ENCODE measurements at places on chromosomes 1 and 21.

GRCh38 chr1:116130356-116130755 is 19.2 kb downstream of the MAB21L3 start:
- DNase-seq: no peak

GRCh38 chr1:153616144-153616916 is at the start of gene S100A14:
S100A14 (minus strand) TSS chr1:153616325; CDS start chr1:153615858, 467 bp downstream.
- DNase-seq: no peak

DNA sequence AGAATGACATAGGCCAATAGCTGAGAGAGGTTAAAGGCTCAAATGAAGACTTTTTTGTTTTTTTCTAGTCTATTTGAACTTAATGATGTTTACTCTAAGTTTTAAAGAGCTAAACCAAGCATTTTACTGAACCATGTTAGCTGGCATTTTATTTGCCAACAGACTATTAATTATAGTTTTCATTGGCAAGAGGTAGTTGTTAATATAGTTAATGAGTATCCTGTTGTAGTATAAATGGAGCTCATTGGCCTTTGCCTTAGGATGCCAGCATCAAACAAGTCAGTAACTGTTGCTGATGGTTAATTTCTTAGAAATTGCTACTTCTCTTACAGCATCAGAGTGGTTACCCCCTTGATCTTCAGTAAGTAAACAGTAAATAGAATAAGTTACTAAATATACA is 339.0 kb upstream of the B3GALT2 start:
- no peak for DNase-seq

DNA sequence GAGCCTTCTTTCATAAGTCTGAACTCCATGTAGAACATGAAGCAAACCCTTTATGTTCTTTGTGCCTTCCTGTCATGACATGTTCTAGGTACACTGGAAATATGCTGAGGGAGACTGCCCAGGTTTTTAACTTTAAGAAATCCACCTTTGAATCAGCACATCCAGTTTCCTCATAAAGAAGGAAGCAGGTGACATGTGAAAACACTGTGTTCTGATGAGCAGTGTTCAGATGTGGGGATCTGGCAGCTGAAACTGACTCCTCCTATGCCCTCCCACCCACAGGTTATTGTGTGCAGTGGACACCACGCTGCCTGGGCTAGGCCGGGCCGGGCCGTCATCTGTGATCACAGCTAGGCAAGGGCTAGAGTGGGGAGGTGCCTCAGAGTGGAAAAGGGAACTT is 51.1 kb downstream of the CNN3 start:
- no peak for DNase-seq

DNA sequence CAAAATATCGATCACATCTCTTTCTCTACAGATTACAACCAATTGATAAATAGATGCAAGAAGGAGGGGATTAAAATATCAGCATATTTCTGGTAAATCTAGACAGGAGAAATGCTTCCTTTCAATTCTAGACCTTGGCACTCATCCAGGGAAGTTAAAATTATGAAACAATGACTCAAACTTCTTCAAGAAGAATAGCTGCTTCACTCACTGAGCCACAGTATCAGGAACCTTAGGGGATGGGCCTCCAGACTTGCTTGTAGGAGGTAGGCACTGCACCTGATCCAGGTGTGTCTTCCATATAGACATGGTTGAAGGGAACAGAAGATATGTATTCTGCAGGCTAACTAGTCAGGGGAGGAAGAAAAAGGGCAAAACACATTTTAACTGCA is 9.8 kb downstream of the SLAMF7 start:
- no peak for DNase-seq

DNA sequence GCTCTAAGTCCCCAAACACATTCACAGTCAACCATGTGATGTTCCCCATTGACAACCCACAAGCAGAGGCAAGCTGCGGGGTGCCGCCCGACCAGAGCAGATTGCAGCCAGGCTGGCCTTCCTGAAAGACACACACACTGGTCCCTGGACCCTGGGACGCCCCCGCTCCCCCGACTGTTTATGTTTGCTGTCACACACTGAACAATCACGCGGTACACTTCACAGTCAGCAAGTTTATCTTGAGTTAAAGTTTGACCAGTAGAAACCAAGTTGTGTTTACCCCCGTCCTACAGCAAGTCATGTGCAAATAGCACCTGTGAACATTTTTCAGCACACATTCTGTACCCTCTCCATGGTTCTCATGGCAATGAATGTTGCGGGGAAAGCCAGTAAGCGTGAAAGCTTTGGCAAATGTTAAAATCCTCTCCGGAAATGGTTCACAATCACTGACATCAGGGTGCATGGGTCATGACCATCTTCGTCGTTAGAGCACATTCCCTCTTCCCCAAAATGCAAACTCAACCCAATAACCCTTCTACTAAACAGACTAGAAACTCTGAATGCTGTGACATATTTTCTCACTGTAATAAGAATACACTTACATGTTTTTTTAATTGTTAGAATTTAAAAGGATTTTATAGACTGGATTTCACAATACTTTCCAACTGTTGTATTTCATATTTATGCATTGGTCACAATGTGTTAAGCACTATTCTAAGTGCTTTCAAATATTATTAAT is 33.3 kb upstream of the IRF2BP2 start:
- DNase-seq: no peak

GRCh38 chr1:155195201-155196102 is 12.2 kb downstream of the THBS3 start:
- DNase-seq: no peak

DNA sequence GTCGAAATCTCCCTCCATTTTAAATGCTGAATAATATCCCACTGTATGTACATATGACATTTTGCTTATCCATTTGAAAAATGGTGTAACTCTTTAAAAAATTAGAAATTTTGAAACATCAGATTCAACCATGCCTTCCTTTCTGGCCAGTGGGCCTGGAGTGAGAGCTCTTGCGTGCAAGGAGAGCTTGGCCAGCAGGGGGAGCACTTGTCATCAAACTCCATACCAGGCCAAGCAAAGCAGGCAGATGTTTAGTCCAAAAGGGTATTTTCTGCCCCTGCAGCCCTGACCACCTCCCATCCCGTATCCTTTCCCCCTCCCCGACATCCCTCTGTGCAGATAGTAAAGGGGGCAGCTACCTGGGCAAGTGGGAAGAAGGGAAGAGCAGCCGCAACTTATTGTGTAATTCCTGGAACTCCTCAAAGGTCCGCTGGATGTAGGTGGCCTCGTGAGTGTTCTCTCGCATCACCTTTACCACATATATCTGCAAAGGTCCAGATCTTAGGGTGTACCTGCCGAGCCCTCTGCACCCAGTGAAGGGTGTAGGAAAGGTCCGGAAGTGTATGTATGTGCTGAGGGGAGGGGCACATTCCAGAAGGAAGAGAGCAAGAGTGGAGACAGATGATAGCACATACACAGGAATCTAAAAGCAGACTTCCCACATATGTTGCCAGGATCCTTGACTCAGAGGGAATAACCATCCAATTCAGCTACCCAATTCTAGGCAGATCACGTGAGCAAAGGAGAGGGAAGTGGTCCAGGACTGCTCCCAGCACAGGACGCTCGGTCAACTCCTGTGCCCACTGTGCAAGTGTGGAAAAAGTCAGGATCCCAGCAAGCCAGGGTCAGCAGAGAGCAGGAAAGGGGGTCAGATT is 19.9 kb upstream of the PPP1R15B start:
- DNase-seq: peak; percentile 86

DNA sequence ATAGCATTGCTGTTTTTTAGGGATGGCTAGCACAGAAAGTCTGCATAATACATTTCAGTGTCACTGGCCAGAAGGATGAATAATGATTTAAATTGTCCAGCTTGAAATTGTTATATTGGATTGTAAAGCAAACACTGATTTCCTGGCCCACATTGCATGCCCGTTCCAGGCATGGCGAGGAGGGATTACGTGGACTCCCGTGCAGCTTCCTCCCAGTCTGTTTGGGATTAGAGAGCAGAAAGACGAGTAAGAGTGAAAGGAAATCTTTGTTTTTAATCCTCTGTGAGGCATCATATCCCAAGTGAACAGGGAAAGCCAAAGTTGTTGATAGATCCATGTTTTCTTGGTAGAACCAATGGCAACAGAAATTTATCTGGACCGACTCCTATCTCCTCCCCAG is 8.4 kb downstream of the TRIM58 start:
- DNase-seq: no peak

- no peak for DNase-seq
Observed at GRCh38 chr1:54054438-54054749, 986 bp downstream of the TCEANC2 start.

GRCh38 chr1:247358920-247359319 is 27.3 kb upstream of the ZNF496 start:
- no peak for DNase-seq

DNA sequence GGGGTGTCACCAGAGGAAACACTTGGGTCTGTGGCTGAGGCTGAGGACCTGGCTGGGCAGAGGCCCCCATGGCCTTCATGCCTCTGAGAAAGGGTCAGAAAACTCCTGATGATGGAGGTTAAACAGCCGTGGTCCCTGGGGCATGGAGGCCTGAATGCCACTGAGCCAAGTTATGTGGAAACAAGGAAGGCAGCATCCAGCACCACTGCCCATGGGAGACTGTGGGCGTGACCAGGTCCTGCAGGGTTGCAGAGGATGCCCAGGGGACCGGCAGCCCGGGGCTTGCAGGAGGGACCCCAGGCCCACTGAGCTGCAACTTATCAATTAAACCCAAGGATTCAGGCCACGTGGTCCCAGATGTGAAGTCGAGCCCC is 18.9 kb upstream of the COL6A2 start:
- peak; percentile 4 for DNase-seq

DNA sequence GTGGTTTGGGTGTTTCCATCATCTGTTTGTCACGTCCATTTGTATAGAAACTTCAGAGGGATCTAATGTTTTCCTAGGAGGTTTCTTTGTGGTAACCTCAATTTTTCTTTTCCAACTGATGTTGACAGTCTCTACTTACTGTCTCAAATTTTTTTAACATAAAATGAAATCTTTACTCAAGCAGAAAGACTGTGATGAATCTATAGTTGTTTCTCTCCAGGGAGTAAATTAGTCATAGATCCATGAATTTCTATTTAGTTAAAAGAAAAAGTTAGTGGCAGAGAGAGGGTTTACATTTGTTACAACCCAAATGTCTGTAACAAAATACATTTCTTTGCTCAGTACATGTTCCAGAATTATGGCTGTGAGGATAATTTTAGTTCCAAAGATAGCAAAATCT is 161.6 kb downstream of the DISP1 start:
- no peak for DNase-seq

DNA sequence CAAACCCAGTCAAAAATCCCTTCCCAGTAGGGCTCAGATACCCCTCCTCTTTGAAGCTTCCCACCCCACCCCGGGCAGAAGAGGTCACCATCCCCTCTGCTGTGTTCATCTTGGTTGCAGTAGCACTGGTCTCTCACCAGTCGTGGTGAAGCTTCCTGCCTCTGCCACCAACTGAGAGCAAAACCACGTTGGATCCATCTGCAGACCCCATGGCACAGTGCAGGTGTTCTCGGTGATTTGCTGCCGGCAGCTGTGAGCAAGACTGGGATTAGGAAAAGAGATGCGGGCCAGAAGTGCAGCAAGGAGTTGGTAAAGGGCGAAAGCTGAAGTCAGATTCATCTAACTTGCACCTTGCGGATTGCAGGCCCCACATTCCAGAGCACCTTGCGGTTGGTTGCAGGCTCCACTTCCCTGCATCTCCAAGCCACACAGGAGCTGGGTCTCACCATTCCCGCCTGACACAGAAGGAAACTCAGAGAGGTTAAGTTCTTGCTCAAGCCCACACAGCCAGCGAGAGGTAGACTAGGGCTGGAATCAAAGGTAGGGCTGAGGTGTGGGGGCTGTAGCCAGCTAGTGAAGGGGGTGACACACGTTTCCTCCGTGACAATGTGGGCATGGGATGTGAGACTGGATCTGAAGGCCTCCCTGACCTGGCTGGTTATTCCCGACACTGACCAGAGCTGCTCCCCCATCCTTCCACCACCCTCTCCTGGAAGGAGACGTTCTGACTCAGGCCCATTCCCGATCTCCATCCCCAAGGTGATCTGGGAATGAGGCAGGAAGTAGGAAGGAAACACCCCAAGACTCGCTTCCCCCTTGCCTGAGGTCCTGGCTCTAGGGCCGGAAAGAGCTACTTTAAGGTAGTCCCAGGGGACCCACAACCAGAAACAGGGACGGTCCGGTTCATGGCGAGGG is 3.3 kb upstream of the FAM110D start:
- no peak for DNase-seq

GRCh38 chr1:209835782-209836298 is 8.1 kb downstream of the UTP25 start:
- peak; percentile 39 for DNase-seq

- DNase-seq: no peak
Observed at GRCh38 chr21:22885614-22886013, 1887.4 kb downstream of the NCAM2 start.

GRCh38 chr1:228315945-228316588 is 90.6 kb downstream of the TRIM11 start:
- no peak for DNase-seq

GRCh38 chr1:160011781-160012180 is 20.0 kb downstream of the PIGM start:
- no peak for DNase-seq

DNA sequence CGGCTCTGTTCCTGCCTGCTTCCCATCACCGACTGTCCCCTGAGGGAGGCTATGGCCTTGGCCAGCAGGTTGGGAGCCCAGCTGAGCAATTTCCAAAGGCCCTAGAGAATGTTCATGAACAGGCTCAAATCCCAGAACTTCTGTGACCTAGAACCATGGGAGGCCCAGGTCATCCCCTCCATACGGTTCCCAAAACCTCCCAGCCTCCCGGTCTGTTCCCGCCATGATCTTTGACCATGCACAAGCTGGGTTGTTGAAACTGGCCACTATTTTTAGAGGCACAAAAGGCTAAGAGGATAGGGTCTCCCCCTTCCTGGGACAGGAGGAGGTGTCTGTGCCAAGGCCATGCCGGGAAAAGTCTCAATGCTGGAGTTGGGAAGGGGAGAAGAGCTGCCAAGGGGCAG is 27.5 kb downstream of the EPHA2 start:
- no peak for DNase-seq

- no peak for DNase-seq
Observed at GRCh38 chr1:243725075-243725474, 125.0 kb downstream of the AKT3 start.

DNA sequence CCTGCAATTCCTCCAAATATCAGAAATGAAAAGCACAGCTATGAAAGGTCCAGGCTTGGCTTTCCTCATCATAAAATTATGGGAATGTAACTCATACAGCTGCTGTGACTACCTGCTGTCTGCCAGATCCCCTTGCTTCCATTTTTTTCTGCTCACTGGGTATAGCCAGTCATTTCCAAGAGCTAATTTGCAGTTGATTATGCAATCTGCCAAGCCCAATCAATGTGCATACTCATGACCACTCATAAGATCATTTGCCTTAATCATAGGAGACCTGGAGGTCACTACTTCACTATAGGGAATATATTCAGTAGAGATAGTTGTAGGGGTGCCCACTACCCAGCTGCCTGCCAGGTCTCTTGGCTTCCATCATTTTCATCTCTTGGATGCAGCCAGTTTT is 417.7 kb upstream of the ZRANB2 start:
- no peak for DNase-seq

- DNase-seq: no peak
Observed at GRCh38 chr21:46626975-46627501, 8.4 kb upstream of the PRMT2 start.

Measured in activated T-cell treated with anti-CD3 and anti-CD28 coated beads, Interleukin-2, amount 50 U/mL, for 48 hours (primary cell).